GM13977 (cell line): ENCODE measurements at places on chromosomes 4 and X.

GRCh38 chr4:73221734-73222133 is 36.9 kb downstream of the ANKRD17 start:
- no peak for DNase-seq

DNA sequence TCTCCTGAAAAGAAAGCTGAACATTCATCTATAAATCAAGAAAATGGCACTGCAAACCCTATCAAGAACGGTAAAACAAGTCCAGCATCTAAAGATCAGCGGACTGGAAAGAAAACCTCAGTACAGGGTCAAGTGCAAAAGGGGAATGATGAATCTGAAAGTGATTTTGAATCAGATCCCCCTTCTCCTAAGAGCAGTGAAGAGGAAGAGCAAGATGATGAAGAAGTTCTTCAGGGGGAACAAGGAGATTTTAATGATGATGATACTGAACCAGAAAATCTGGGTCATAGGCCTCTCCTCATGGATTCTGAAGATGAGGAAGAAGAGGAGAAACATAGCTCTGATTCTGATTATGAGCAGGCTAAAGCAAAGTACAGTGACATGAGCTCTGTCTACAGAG is 28.6 kb downstream of the PAQR3 start:
- DNase-seq = no peak

- DNase-seq = peak; percentile 18
These were observed 148.1 kb upstream of the GATB start for GRCh38 chr4:151908734-151909497.

DNA sequence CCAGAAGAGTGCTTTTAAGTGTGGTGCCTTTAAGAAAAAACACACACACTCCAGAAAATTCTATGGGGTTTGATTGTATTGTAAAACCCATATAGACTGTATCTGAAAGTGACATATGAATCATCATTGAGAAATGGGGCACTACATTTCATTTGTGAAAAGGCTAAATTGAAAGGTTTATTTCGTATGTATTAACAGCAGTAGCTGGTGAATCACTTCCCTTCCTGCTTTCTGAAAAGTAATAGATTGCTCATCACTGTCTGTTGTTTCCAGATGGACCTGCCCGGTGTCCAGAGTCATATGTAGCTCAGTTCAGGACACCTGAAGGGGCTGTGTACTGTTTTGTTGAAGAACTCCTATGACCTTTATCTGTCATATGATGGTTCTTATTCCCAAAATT is 28.1 kb upstream of the HPRT1 start:
- DNase-seq = no peak

DNA sequence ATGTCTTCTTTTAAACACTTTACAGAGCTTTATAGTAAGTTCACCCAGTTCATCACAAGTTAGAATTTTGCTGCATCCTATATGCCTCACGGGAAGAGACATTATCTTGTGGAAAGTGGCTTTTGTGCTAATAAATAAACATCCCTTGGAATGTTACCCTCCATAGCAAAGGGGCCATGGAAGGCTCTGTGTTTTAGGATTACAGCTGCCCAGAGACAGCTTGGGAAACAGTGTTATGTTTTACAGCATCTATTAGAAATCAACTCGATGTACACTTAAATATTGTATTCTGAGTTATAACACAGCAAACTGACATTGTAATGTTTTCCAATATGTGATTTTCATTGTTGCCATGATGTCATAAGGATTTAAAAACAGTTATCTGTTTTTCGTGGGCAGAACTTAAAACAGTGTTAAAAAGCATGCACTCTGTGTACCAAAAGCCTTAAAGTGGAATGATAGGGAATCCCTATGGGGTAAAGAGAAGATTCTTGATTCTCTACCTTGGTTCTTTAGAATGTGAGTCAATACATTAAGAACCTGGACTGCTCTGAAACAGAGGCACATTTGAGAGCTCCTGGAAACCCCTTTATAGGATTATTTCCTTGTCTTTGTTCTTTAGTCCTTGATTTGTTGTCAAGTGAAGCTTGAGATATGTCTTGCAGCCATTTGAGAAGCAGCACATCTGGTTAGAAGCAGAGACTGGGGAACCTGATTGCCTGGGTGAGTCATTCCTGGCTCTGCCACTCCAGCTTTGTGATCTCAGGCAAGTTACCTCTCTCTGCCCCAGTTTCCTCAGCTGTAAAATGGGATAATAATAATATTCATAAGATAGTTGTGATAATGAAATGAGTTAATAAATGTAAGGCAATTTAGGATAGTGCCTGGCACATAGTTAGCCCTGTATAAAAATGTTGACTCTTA is 41.6 kb downstream of the ARHGAP10 start:
- DNase-seq = no peak

- no peak for DNase-seq
These were observed 2.5 kb downstream of the TENM3 start for GRCh38 chr4:182245541-182246215.

DNA sequence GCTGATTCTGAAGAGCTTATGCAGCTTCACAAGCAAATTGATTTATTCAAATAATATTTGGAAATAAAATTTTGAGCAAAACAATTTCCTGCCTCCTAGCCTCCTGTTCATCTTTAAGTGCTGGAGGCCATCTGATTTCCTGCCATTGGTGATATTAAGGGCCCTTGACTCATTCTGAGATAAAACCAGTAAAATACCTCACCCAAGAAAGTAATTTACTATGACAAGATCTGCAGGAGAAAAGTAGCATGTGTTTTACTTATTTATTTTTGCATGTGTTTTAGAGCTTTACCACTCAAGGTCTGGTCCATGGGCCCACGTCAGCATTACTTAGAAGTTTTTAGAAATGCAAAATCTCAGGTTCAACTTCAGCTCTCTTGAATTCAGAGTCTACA is 67.7 kb downstream of the DCLK2 start:
- DNase-seq = no peak

DNA sequence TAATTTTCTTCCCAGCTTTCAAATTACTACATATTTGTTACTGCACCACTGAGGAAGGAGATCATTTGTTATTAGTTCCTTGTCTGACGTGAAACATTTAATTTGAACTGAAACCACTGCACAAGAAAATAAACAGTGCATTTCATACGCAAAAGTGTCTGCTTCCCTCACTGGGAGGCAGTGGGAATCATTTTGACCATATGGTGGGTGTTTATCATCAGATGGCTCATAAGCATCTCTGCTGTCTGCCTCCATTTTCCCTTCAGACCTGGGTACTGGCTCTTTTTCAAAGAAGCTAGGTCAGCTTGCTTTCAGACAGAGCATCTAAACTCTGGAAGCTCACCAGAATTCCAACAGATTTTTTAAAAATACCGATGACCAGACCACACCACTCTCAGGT is 135.2 kb downstream of the PCDH19 start:
- no peak for DNase-seq

DNA sequence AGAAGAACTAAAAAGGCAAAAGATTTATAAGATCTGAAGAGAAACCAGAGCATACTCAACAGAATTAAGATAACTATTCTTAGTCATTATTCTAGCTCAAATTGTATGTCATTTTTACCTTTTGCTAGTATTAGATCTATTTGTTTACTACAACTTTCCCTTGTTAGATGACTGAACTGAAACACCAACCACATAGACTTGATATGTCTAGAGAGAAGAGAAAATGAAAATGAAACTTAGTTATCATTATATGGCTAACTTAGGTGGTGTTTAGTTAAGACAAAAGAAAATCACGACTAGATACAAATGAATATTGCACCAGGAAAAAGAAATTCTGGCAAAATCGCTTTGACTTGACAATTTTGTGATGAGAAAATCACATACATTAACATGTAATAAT is 690.8 kb downstream of the PCDH18 start:
- DNase-seq = peak; percentile 8

DNA sequence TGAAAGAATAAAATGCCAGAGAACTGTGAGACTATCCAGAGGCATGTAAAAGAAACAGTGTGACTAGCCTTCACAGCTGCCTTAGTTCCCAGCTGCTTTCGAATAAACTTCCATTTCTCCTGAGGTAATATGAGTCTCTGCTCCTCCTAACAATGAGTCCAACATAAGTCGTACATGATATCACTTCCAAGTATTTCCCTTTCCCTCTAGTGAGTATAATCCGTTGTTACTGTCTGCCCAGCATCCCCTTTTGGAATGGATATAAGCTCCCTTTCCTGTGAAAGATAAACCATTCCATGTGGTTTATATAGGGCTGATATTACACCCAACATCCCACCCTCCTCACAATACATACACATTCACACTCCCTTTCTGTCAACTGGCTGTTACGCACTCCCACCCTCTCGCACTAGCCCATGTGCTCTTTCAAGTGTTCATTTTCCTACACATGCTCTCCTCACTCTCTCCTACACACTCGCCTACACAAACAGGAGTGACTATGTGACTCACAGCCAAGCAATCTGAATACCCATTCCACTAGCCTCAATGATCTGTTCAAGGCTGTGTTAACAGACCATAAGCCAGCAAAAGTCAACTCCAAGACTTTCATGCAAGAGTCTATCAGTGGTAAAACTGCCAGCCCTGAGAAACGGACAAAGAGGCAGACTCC is 5.0 kb downstream of the NAF1 start:
- no peak for DNase-seq

DNA sequence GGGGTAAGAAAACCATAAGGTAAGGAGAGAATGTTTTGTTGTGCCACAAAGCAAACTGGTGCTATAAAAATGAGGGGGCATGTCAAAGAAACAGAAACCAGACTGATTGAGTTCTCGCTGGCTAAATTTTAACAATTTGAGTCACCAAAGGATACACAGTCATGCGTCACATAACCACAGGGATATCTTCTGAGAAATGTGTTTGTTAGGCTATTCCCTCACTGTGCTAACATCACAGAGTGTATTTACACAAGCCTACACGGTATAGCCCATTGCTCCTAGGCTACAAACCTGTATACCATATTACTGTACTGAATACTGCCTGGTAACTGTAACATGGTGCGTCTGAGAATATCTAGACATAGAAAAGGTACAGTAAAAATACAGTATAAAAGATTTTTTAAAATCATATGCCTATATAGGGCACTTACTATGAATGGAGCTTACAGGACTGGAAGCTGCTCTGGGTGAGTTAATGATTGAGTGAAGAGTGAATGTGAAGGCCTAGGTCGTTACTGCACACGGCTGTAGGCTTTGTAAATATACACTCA is 50.1 kb downstream of the FBXW7 start:
- peak; percentile 18 for DNase-seq

- DNase-seq = no peak
These were observed 25.4 kb upstream of the PPP1R2C start for GRCh38 chrX:42803320-42803719.

GRCh38 chr4:107183155-107183774 is 147.2 kb upstream of the DKK2 start:
- DNase-seq = peak; percentile 15

GRCh38 chr4:101198682-101199339 is 148.5 kb downstream of the PPP3CA start:
- no peak for DNase-seq

DNA sequence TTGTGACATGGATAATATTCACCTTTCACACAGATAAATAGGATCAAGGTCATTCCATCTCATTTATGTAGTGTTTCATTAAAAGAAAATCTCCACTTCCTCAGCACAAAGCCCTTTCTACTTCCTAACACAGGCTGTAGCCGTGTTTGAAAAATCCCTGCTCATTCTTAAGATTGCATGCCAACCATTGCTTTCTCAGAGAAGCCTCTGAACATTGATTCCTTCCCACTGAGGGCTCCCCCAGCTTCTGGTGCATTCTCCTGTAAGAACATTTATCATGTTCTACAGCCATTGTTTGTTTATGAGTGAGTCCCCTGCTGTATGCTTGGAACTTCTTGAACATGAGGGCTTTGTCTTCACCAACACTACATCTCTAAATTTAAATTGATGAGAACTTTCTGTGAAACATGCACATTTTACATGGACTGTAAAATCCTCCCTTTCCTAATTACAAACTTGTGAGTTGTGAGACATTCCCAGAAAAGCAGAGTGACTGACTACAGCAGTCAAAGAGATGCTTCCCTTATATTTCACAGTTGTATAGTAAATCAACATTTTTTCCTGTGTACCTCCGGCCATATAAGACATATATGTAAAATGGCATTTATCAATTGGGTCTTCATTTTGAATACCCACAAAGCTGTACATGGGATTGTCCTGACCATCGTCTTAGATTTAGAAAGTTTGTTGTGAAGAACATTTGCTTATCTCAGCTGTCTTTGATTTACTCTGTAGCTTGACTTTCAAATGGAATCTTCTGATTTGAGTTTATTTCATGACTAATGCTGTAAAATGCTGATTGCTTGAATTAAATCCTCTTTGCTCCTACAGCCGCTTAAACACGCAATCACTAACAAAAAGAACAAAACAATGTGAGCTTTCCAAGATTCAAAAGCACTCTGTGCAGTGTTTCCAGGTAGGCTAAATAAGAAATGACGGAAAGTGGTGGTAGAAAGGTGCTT is 600.5 kb upstream of the SLIT2 start:
- no peak for DNase-seq

- DNase-seq = peak; percentile 67
These were observed 102.5 kb upstream of the MID1 start for GRCh38 chrX:10722851-10723250.

GRCh38 chr4:100936661-100937375 is 410.5 kb downstream of the PPP3CA start:
- DNase-seq = no peak

GRCh38 chrX:16733013-16733412 is 13.6 kb downstream of the SYAP1 start:
- no peak for DNase-seq

DNA sequence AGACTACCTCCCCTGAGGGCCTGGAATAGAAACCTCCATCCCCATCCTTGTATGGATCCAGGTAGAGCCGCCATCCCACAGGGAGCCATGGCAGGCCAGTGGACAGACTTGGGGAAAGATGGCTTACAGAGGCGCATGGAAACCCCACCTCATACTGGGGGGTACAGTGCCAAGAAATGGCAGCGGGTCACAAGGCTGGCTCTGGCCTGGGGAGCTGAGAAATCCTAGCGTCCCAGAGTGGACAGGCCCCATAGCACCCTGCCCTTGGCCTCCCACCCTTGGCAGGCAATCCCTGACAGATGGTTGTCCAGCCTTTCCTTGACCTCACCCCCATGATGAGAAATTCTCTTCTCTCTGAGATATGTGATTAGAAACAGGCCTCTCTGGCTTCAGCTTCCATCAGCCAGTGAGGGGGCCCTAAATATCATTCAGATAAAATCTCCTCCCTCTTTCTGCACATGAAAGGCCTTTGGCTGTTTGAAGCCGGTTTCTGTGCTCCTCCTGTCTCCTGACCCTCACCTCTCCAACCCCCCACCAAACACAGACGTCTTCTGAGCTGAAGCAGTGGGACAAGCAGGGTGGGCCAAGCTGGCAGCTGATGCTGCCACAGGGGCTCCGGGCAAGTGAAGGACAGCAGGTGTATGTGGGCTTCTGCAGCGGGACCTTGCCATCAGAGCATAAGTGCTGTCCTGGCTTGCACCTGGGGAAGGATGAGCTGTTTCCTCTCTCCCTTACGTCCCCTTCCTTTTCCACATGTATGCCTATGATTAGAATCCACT is 204.4 kb upstream of the MAMLD1 start:
- no peak for DNase-seq

- no peak for DNase-seq
These were observed 1124.0 kb upstream of the TENM3 start for GRCh38 chr4:181119186-181119585.
